ENCODE measurements at places on chromosomes 3 and 15.

GRCh38 chr3:42831321-42831713 lies 22.1 kb downstream of the ACKR2 start:
- DNase-seq: peak; percentile 83

DNA sequence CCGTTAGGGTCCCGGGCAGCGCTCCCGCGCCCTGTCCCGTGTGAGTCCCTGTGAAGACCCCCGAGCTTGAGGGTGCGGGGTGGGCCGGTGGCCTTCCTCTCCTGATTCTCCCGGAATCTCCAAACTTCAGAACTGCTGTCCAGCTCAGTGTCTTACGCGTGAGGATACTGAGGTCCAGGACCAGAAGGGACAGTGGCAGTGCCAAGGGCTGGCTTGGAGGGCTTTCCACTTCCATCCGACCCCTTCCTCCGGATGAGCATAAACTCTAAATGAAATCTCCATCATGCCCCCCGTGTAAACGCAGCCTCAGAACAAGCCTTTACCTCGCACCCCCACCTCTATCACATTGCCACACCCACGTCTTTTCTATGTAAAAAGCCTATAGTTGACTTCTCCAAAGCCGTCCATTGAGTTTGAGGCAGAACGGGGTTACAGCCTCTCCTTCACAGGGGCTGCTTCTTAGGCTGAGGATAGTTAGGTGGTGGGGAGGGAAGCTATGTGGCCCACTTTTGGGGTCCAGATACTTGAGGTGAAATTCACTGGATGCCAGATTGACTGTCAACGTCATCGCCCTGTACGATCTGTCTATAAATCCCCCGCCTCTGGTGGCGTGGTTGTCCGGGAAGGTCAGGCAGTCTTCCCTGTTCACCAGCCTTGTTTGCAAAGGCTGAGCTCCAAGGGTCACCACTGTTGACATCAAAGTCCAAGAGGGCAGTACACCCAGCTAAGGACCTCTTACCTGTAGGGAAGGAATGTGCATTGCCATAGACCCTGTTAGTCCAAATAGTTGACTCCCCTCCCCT lies 1.1 kb downstream of the EDEM1 start:
- peak; percentile 62 for DNase-seq

- no peak for DNase-seq
Measured at GRCh38 chr15:33344530-33344929, 33.8 kb downstream of the RYR3 start.

- no peak for DNase-seq
Measured at GRCh38 chr15:95468820-95469219, 861.7 kb upstream of the NR2F2 start.

DNA sequence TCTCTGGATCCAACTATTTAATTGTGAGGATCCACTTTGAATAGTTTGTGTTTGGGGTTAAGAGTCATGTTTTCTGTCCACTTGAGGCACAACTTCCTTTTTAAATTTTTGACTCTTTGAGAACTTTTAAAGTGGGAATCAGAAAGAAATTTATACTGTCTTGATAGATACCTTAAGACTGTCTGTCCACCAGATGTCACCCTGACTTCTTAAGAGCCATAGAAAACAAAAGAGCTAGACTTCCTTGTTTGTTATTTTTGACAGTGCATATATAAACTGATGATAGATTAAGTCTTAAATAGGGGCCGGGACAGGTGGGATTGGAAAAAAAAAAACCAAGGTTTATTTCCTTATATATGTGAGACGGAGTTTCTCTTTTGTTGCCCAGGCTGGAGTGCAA lies 52.1 kb upstream of the WDR72 start:
- no peak for DNase-seq

DNA sequence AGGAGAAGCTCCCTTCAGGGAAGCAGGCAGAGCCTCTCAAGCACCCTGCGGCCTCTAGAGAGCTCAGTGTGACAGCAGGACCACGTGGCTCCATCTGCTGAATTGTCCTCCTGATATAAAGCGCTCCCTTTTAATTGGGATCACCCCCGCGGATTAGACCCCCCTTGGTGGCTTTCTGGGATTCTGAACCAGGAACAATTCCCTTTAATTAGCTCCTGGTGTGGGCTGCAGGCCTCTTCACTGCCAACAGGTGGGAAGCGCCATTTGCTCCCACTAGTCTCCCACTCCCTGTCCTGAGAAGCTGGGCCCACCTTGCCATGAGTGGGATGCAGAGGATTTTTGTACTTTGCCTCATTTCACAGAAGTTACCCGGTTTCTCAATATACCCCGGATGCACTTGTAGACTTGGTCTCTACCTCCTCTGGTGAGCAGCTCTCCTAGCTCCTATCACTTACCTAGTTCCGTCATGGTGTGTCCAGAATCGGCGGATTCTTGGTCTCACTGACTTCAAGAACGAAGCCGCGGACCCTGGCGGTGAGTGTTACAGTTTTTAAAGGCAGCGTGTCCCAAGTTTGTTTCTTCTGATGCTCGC lies 592 bp downstream of the PGPEP1L start:
- DNase-seq: no peak

DNA sequence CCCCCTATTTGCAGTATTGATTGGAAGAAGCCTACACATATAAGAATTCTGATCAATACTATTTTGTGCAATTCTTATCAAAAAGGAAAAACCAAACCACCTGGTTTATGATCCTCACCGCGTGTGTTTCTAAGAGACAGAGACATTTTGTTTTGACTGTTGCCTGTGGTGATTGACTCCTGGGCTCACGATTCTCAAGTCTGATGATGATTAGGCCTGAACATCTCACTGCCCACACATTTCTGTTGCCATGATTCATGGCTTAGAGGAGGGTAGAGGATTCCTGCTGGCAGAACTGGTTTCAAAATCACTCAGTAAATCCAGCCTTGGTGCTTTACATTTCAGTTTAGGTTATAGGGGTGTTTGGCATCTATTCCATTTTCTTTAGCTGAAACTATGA lies 88.3 kb upstream of the UBE3A start:
- DNase-seq: no peak

Data from CD4-positive, alpha-beta T cell treated with Interleukin-17A for 4 hours (primary cell).